ENCODE measurements at places on chromosomes 7 and 10. TPM values are rescaled to one million over a fixed set of nuclear protein-coding genes. Genes with fewer than 3 reads are reported as not detected.

DNA sequence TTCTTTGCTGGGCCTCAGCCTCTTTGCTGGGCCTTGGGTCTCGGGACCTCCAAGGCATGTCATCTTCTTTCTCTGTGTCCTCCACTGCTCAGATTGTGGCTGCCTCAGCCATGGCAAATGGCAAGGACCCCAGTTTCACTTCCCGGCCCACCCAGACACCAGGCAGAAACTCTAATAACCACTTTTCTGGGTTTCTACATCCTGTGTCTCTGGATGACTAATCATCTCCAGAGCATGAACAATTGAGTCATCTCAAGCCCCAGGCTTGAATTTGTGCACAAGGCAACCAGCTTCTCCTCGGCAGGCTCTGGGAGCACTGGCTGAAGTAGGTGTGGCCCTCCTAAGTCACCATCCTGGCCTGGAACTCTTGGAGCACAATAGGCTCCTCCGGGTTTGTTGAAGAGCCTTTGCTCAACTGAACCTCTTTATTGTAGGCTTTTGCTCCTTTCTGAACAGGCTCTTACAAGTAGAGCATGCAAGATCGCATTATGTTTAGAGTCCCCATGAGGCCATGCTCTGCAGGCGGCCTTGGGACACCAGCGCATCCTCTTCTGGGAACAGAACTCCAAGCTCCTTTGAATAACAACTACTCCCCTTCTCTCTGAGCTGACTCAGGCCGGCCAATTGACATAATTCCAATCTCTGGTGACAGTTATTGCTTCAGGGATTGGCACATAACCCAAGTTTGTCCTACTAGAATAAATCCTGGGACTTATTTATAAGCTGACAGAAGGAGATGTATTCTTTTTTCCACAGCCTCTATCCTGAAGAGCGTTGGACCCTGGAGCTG, 218.1 kb downstream of the WDR11 start:
- DNase-seq, result no peak

DNA sequence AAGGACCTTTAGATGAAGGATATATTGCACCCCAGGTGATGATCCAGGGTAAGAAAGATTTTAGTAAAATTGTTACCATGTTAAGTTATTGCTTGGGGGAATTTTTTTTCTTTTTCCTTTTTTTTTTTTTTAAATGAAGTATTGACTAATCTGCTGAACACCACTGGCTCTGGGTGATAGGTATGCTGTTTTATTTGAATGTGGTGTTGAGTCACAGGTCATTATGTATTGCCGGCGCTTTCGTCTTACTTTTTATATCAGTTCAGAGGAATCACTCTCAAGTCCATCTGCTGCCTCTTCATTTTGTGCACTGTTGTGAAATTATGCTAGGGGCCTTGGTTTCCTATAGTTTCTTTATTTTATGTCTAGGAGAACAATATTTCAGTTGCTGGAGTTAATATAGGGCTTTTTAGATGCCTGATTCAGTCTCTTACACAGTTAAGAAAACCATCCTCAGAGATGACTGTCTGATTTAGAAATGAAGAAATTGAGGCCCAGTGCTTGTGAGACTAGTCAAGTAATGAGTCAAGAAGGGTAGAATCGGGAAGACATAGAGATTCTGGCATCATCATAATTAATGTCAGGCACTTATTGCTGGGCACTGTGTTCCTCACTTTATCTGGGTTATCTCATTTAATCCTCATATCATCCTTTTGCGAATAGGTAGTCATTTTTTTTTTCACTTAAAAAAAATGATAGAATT, 38.7 kb downstream of the NRF1 start:
- no peak for DNase-seq

GRCh38 chr10:43206391-43207235, 60.3 kb downstream of the RASGEF1A start:
- DNase-seq, result no peak

GRCh38 chr10:101895781-101896180, 52.2 kb upstream of the KCNIP2 start:
- no peak for DNase-seq

- DNase-seq, result peak; percentile 20
Observed at GRCh38 chr10:84179059-84179710, 5.6 kb downstream of the GPR15LG start.

- peak; percentile 81 for DNase-seq
Observed at GRCh38 chr10:63166742-63167258, 33.7 kb downstream of the NRBF2 start.

DNA sequence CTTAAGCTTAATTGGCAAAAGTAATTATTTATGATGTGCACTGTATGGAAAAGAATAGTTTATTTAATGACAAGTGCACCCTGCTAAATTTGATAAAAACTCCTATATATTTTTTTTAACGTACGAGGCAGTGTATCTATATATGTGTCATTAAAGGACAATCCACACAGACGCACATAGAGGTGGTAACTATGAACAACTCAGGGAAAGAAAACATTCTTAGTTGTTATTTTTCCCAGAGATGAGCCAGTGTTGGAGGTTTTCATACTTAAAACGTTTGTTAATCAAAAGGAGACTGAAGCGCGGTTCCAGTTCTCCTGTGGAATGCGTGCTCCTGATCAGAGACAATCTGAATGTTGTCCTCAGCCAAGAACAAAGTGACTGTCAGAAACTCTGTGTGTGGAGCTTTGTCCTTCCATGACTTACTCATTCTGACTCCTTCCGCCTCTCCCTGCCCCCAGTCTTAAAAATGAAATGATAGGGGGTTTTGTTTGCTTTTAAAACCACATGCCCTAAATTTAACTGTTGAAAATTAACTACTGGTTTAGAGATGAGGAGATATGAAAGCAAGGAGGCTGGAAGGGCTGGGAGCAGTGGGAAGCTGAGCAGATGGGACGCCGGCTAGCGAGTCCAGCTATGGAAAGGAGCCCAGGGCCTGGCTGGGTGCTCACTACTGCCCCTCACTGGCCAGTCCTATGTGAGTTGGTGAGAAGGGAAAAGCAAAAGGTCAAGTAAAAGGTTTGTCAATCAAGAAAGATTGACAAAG, 99.6 kb downstream of the SVIL start:
- DNase-seq, result peak; percentile 80

GRCh38 chr7:100553032-100553431, 14.0 kb downstream of the AGFG2 start:
- no peak for DNase-seq

DNA sequence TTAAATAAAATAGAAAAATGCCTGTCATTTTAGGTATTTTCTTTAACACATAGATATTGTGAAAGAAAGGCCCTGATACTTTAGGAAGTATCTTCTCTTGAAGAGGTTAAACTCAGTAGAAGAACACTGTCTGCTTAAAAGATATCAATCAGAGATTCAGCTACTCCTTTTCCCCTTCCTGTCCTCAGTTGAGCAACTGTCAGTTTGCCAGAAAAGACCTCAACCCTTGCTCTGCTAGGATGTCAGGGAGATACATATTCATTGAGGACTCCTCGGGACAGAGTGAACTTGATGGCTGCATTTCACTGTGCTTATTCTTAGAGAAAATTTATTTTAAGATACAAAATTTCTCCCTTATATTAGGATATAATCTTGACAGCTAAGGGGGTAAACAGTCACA, 173.6 kb upstream of the CACNA2D1 start:
- no peak for DNase-seq

- DNase-seq, result no peak
Observed at GRCh38 chr7:85454904-85455303, 268.0 kb upstream of the SEMA3D start.

- no peak for DNase-seq
Observed at GRCh38 chr7:83613232-83613631, 35.7 kb downstream of the SEMA3E start.

- DNase-seq, result no peak
Observed at GRCh38 chr7:104921596-104921995, 92.4 kb upstream of the KMT2E start.

DDC gene
- 0.29 TPM for polyA plus RNA-seq

REPIN1 gene
- polyA plus RNA-seq, result 61.5 TPM

BTBD16 gene
- polyA plus RNA-seq, result not detected

LFNG gene
- 19.2 TPM for polyA plus RNA-seq

SPDYE5 gene
- polyA plus RNA-seq, result 3.8 TPM

SCART1 gene
- polyA plus RNA-seq, result 0.56 TPM

ACTL6B gene
- not detected for polyA plus RNA-seq

C10orf71 gene
- polyA plus RNA-seq, result 39.7 TPM

Data from muscle of back (tissue), 13 donors.